ENCODE measurements at places on chromosomes 12 and 14.

DNA sequence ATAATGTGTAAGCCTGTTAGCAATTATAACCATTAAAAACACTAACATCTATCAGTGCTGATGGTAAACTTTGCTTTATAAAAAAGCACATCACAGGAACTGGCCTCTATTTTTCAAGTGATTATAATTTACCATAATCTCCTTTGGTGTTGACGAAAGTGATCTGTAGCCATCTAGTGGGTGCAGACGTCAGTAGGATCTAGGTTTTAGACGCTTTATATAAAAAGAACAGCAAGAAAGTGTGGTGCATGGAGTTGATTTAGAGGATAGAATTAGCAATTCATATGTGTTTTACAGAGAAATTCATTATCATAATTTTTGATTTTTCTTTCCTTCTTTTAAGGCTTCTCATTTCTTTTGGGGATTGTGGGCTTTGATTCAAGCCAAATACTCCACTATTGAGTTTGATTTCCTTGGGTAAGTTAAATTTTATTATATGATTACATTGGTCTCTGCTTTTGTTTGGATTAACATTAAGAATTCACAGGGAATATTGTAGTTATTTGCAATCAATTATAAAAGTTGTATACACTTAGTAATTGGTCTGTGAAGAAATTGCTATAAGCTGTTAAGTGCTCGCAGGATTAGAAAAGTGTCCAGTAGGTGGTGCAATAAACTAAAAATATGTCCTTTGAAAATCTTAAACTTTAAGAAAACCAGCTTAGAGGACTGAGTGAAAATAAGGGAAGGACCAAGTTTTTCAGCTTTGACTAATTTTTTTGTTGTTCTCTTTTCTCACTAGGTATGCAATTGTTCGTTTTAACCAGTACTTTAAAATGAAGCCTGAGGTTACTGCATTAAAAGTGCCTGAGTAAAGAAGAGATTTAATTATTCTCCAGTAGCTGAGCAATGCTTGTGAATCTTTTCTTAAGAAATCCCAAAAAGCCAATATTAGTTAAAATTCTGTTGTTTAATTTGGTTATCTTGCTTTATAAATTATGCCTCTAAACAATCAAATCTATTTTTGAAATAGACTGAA, 59.5 kb downstream of the ETNK1 start:
- no peak for DNase-seq

- no peak for DNase-seq
Observed at GRCh38 chr12:122458105-122459035, 35.9 kb upstream of the CLIP1 start.

DNA sequence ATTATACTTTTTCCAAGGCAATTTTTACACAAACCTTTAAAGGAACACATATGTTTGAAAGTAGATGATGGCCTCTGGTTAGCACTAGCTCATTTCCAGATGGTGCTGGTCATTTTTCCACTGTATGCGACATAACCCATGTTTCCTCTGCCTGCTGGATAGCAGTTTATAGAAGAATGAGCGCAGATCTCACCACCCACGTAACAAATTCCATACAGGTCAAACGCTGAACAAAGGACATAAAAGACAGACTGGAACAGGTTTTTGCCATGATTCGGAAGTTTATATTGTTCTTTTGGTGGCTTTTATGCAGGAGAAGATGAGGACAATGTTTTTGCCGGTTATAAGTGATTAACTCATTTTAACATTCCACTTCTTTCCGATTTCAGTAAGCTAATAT, 30.7 kb downstream of the PPP1R36 start:
- no peak for DNase-seq

DNA sequence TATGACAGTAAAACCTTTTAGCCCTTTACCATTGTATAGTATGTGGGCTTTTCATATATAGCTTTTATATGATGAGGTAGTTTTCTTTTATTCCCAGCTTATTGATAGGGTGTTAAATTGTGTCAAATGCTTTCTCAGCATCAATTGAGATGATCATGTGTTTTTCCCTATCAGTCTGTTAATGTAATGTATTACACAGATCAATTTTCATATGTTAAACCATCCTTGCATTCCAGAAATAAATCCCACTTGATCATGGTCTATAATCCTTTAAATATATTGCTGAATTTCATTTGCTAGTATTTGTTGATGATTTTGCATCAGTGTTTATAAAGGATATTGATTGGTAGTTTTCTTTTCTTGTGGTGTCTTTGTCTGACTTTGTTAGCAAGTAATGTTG, 603.9 kb downstream of the TRHDE start:
- no peak for DNase-seq

- DNase-seq, result no peak
Observed at GRCh38 chr12:48678551-48679185, 3.4 kb downstream of the KANSL2 start.

DNA sequence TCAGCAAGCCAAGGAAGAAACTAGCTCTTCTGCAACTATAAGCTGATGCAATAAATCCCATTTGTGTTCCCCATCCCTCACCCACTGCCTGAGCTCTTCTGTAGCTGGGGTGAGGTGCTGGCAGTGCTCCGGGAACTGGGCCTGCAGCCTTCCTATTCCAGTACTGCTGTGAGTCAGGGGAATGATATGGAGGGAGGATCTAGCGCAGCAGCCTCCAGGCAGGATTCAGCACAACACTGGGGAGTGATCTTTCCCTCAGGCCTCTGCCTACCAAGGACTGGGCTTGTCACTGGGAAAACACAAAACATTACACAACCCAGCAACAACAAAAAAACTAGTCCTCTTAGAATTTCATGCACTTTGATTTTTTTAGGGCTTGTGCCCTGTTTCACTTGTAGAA, 58.7 kb downstream of the ST8SIA1 start:
- DNase-seq, result no peak

DNA sequence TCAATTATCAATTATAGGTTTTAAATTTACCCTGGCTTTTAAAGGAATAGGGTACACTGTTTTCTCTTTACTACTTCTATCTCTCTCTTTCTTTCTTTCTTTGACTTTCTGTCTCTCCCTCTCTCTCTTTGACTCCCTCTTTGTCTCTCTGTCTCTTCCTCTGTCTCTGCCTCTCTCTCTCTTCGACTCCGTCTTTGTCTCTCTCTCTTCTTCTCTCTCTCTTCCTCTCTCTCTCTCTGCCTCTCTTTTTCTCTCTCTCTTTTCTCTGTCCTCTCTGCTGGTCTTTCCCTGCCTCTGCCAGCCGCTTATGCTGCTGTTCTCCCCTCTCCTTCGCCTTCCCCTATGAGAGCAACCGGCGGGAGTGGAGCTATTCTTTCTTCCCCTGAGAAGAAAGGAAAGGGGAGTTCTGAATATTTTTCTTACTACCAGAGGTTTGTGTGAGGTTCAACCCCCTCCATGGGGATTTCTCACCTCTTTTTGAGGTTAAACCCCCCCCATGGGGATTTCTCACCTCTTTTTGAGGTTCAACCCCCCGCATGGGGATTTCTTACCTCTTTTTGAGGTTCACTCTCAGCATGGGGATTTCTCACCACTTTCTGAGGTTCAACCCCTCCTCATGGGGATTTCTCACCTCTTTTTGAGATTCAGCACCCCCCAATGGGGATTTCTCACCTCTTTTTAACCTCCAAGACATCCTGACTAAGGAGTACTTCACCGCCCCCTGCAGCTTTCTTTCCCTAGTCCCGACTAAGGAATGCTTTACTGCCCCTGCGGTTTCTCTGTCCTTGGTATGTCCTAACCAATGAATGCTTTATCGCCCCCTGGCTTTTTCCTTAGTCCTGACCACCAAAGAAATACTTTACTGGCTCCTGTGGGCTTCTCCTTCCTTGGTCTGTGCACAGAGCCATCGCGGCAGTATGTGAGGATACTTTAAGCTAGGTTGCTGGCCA, 27.4 kb upstream of the DDHD1 start:
- DNase-seq, result no peak

- peak; percentile 92 for DNase-seq
Observed at GRCh38 chr12:2877047-2877952, at the start of the genes FOXM1 and RHNO1. Gene FOXM1, minus strand, starts transcription at chr12:2877174. Its CDS starts 2,696 bp downstream, at chr12:2874478. Gene RHNO1, plus strand, starts transcription at chr12:2877223. Its CDS starts 8,144 bp downstream, at chr12:2885367.

DNA sequence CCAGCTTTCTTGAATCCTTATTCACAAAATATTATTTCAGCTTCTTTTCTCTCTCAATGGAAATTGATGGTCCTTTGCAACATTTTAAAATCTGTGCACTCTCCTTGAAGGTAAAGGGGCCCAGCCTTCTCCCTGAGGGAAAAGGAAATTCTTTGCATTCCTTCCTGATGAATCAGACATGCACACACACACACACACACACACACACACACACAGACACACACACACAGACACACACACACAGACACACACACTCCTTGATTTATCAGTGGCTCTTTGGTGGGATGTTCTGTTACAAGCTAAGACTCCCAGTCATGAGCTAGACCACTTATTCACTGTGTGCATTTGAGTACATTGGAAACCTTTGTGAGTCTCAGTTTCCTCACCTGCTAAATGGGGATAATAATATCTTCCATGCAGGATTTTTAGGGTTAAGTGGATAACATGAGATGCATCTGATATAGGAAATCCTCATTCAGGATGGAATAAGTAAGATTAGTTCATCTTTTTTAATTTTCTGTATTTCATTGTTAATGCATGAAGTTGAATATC, 45.1 kb upstream of the HMGA2 start:
- no peak for DNase-seq

DNA sequence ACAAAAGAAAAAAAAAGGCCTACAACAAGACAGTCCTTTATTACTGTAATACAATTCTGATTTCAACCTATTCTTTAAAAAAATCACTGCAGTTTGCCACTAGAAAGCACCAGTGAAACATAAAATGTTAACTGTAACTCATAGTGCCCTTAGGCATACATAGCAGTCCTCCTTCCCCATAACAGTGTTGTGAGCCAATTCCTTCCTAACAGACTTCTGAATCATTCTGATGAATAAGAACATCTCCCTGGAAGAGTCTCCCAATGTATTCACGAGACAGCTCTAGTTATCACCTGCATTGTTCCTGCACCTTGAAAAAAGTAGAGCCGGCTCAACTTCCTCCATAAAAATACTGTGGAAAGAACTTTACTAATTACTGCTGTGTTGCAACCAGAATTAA, 213.6 kb upstream of the FSCB start:
- DNase-seq, result no peak

GRCh38 chr12:111434049-111434448, 28.3 kb downstream of the SH2B3 start:
- DNase-seq, result no peak

Measured in liver (tissue), 10 donors.